ENCODE measurements at places on chromosomes 6 and 20. TPM values are rescaled to one million over a fixed set of nuclear protein-coding genes. Genes with fewer than 3 reads are reported as not detected.

GRCh38 chr6:166253281-166253681 is 54.9 kb downstream of the PRR18 start:
- peak; percentile 88 for DNase-seq

CTSA gene
- total RNA-seq, result 112 TPM

- no peak for DNase-seq
Measured at GRCh38 chr6:19309661-19310060, 527.5 kb upstream of the ID4 start.

GRCh38 chr6:14040042-14040441 is 77.5 kb upstream of the CD83 start:
- no peak for DNase-seq

GRCh38 chr6:63947792-63948529 is 312.4 kb downstream of the PHF3 start:
- DNase-seq, result no peak

DNA sequence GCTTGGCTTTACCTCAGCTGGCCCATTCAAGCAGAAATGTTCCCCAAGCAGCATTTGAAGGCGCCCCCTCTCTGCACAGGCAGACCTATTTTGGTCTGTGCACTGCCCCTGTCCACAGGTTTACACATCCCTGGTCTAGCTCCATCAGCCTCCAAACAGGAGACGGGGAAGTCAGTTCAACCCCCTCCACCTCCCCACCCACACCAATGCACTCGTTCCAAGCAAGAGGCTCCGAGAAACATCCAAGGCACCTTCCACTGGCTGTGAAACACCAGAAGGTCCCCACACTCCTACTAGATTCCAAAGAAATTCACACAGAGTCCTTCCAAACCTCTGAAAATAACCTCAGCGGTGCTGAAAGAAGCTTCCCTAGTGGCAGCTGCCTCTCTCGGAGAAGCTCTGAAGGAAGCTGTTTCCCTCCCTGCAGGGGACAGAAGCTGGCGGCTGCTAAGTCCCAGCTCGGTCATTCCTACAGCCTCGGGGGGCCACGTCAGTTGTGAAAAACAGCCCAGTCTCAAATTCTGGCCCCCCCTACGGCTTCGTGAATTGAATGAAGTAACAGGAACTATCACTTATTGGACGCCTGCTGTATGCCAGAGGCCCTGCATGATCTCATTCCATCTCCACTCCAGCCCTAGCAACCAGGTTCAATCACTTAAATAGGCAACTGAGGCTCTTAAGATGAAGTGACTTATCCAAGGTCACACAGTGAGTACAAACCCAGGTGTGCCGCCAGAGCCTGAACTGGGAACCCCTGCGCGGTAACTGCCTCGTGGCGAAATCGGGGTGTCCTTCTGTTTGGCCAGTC is 815 bp downstream of the SPATA2 start:
- peak; percentile 26 for DNase-seq

WFDC2 gene
- 57.7 TPM for total RNA-seq

GRCh38 chr6:148525453-148525852 is 182.8 kb downstream of the SASH1 start:
- no peak for DNase-seq

GRCh38 chr6:124066946-124067552 is 263.4 kb downstream of the NKAIN2 start:
- no peak for DNase-seq

DNA sequence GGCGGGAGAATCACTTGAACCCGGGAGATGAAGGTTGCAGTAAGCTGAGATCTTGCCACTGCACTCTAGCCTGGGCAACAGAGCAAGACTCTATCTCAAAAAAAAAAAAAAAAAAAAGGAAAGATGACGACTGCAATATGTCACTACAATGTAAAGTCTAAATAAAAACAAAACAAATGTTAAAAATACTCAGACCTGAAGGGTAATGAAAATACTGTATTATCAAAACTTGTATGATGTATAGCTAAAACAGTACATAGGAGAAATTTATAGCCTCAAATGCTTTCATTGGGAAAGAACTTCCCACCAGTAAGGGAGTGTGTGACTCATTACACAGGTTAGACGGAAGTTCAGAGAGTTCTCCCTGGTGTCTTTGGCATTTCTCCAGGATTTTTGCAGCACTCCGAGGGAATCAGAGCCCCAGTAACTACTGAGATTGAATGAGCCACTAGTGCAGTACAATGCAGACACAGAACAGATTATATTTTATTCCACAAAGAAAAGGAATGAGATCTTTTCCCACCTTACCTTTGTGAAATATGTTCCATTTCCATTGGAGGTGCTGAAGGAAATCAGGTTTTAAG is 12.5 kb upstream of the RALGAPB start:
- no peak for DNase-seq

- no peak for DNase-seq
Measured at GRCh38 chr6:135182071-135183001, 1.2 kb downstream of the MYB start.

DNA sequence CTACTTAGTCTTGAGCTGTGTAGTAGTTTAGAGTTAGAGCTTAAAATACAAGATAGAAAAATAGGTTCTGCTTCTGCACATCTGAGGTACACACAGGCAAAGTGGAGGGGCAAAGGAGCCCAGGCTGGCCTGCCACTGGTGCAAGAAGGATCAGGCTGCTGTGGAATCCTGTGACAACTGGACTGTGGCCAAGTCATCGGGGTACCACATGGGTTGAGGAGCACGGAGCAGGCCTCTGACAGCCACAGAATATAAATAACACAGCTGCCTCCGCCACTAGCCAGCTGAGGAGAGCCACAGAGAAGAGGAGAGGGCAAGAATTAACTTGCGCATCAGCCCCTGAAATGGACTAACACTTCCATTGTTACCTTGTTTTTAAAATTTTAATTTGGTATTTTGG is 206.0 kb upstream of the MARCKS start:
- no peak for DNase-seq

GRCh38 chr6:51531623-51532022 is 555.8 kb downstream of the PKHD1 start:
- DNase-seq, result no peak

DNA sequence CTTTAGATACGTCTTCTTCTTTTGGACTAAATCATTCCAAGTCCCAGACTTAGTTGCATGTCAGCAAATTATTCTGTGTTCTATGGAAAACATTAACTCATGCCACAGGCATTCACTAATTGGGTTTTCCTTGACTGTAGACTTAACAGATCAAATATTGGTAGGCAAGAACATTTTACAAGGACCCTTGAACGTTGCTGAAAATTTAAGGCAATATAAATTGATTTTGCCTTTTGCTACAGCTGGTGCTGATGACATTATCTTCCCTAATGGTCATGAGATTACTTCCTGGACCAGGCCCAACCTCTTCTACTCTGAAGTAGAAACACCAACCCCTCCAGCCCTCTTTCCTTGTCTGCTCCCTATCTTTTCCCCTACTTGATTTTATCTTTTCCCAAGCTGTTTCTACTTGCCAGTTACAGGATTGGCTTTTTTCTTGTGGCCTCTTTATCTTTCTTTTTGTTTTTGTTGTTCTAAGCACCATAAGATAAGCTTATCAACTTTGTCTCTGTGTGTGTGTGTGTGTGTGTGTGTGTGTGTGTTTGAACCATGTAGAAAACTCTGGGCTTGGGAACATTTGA is 514.0 kb upstream of the SOX4 start:
- no peak for DNase-seq

GRCh38 chr6:166921570-166921969 is 34.8 kb downstream of the RNASET2 start:
- no peak for DNase-seq

PLN gene
- 277 TPM for total RNA-seq

- no peak for DNase-seq
Measured at GRCh38 chr6:158205169-158205944, 37.2 kb downstream of the GTF2H5 start.

GRCh38 chr6:21188505-21189223 is 404.9 kb upstream of the SOX4 start:
- no peak for DNase-seq

DNA sequence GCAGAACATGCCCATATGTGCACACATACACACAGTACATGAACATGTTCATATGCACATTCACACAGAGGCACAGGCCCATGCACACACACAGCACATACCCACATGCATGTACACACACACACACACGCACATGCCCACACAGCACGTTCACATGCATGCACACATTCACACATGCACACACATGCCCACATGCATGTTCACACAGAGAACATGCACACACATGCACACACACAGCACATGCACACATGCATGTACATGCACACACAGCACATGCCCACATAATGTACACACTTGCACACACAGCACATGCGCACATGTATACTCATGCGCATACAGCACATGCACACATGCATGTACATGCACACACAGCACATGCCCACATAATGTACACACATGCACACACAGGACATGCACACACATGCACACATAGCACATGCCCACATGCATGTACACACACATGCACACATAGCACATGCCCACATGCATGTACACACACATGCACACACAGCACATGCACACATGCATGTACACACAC is 25.9 kb downstream of the RNASET2 start:
- DNase-seq, result no peak

- no peak for DNase-seq
Measured at GRCh38 chr20:22942742-22943141, 92.4 kb upstream of the SSTR4 start.

DNA sequence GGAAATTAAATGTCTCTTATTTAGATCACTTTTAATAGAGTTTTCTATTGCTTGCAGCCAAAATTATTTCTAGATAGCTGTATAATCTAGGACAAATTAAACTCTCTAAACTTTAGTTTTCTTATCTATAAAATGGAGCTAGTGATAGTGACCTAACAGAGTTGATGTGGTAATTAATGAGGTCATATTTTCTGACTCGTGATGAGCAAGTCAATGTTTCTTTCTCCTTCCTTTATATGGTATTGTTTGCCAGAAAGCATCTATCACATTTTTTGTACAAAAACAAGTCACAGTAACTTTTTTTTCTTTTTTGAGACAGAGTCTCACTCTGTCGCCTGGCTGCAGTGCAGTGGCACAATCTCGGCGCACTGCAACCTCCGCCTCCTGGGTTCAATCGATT is 267.7 kb downstream of the FARS2 start:
- DNase-seq, result no peak

DNA sequence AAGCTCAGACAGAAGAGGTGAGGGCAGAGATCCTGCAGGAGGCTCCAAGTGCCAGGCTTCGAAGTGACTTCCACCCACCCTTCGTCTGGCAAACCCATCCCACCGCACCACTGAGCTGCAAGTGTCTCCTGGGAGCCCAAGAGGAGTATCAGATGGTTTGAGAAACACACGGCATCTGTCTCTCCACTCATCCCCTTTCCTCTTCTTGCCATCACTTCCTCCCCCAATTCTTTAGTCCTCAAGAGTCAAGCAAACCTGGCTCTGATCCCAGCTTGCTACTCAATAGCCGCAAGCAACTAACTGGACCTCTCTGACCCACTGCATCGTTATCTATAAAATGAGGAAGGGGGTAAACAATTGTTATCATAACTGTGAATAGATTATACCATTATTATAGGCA is 142.1 kb downstream of the BMP7 start:
- DNase-seq, result no peak

Measured in posterior vena cava (tissue), 2 donors.